Stimulated activated CD4-positive, alpha-beta T cell treated with anti-CD3 and anti-CD28 coated beads, Interleukin-15, amount 100 ng/mL, for 24 hours (primary cell): ENCODE measurements at places on chromosomes 2 and 18.

DNA sequence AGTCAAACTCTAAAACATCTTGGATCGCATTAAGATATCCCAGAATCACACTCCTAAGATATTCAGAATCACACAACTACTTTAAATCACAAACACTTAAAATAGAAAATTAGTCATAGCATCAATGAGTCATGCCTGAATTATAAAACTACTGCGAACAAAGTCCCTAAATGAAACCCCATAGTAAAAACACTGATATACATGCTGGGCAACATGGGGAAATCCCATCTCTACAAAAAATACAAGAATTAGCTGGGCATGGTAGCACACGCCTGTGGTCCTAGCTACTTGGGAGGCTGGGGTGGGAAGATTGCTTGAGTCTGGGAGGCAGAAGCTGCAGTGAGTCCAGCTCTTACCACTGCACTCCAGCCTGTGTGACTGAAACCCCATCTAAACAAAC is 101.7 kb downstream of the COBLL1 start:
- DNase-seq: no peak

- no peak for DNase-seq
These were observed 150.4 kb upstream of the NXPH2 start for GRCh38 chr2:138930571-138930970.

- DNase-seq: no peak
These were observed 191.4 kb downstream of the TMEM163 start for GRCh38 chr2:134527381-134527780.

DNA sequence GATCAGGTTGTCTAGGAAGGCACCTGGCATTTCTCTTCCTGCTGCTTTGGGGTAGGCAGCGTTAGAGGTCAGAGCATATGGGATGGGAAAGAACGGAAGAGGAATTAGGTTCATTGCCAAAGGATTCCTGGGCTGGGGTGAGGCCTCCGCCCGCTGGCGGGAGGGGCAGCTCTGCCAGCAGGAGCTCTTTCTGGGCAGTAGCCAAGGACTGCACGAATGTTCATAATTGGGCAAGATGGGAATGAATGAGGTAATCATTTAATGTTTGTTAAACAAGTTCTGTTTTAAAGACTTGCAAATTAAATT is 253.9 kb downstream of the AGAP1 start:
- no peak for DNase-seq
